ENCODE measurements at places on chromosomes 3 and 15.

GRCh38 chr3:37467761-37468160, 293.4 kb upstream of the LRRFIP2 start:
- no peak for DNase-seq

- DNase-seq: no peak
These were observed 580.3 kb downstream of the MECOM start for GRCh38 chr3:169083163-169083562.

DNA sequence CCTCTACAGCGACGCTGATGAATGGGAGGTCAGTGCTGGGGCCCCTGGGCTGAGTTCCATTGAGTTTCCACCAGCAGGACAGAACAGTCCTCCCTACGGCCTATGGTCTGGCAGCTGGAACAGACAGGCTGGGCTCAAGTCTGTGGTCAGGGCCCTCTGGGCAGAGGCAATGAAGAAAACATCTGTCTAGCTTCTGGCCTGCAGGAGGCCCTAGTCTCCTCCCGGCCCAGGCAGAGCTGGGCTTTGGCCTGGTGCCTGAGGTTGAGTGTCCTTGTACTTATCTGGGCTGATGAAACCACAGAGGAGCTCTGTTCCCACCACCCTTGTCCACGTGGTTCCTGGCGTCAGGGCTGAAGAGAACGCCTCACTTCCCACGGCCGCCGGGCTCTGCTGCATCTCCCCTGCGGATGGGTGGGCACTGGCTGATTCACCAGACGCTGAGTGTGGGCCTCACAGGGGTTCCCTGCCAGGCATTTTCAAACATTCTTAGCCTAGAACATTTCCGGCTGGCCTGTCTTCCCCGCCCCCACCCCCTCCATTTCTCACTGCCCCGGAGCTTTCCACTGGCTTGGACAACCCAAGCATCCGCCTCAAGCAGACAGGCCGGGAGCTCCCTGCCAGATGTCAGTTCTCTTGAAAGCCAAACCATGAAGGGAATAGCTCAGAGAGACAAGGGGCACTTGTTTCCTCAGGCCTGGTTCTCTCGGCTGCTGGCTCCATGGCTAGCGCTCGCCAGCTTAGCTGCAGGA, 20.3 kb downstream of the PPCDC start:
- DNase-seq: peak; percentile 98

DNA sequence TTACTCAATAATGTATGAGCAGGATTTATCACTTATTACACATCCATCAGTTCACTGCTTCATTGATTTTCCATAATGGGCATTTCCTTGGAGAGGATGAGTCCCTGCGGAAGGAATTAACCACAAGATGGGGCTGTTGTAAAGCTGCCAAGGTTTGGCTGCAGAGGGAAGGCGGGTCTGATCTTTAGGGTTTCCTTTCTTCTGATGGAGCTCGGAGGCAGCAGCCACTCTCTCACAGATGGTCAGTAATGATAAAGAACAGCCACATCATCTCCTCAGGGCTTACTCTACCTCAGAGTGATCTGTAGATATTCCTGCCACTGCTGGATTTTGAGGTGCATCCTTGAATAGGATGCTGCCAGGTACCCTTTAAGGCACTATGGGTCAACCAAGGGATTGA, 115.2 kb downstream of the USP13 start:
- DNase-seq: no peak

DNA sequence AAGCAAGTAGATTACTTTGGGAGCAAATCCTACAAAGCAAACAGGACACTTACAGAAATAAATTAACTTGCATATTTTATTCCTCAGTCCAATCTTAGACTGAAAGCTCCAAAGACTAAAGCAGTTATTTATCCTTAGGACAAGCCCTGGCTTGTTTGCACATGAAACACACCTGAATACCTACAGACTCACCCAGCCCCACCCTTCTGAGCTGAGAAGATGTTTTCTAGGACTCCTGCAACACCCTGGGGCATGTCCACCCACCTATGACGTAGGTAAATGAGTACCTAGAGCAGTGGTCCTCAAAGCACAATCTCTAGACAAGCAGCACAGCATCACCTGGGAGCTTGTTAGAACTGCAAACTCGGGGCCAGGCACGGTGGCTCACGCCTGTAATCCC, 80.8 kb downstream of the ANXA2 start:
- DNase-seq: no peak

- no peak for DNase-seq
These were observed 9.9 kb downstream of the DNASE1L3 start for GRCh38 chr3:58200846-58201355.

GRCh38 chr3:67882981-67883380, 228.6 kb upstream of the SUCLG2 start:
- no peak for DNase-seq

- no peak for DNase-seq
These were observed 514 bp downstream of the IGF2BP2 start for GRCh38 chr3:185824051-185825005.

DNA sequence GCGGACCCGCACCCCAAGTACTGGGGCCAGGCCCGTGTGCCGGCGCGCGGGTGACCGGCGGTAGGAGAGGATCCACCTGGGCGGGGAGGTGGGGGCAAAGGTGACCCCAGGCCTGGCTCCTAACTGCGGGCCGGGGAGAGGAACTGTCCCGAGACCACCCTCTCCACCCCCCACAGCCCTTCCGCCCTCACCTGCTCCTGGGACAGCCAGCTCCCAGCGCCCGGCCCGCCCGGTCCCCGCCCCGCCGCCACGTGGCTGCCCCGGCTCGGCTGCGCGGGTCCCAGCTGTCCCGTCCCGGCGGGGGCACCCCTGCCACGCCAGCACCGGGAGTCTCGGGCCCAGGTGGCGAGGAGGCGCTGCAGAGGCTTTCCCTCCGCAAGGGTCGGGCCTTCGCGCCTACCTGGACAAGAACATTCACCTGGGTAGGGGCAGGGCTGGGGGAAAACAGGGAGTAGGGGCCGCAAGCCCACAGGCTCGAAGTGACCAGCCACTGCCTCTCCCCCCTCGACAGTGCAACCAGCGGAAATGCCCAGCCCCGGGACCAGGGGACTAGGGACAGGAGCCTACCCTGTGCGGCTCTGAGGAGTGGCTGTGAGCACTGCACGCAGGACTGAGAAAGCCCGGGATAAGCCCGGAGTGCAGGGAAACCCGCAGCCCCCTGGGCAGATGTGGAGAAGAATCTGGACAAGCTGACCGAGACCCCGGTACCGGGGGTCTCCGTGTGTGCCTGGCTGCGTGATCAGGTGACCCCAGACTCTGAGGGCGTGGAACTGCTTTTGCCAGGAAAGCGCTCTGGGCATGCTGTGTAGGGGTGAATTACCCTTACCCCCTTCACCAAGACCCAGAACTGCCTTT, at the start of gene SLC12A8:
SLC12A8 (minus strand) TSS at position 240 of the 855 bp plus-strand sequence. CDS start 1,399 bp downstream, outside the sequence.
- no peak for DNase-seq

DNA sequence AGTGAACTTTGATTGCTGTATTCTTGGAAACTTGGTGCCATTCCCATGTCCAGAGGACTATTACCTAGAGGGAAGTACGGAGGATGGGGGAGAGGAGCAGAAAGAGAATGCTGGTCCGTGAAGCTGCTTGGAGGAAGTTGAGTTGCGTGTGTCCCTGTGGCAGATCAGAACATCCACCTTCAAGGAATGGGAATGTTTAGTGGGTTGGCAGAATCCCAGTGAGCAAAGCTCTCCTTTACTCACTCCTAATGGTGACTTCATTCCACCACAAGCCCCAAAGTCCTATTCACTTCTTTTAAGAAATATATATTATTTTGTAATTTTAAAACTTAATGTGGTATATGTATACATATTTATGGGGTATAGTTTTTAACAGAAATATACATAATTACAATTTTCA, 247.8 kb upstream of the FEZF2 start:
- no peak for DNase-seq

- no peak for DNase-seq
These were observed 719.3 kb upstream of the SGO1 start for GRCh38 chr3:20905210-20905805.

DNA sequence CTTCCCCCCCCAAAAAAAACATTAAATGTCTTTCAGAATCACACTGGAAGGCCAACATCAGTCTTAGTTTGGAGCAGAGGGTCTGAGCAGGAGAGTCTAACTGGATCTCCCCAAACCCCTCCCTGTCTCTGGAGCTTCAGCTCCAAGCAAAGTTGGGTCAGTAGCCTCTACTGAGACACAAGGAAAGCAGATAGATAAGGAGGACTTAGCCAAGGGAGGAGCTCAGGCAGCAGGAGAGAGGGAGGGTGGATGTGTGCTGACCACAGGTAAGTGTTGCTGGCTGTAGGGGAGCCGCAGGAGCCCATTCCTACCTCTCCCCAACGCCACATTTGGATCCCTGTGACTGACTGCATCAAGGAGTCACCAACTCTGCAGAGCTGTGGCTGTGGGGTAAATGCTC, 7.0 kb downstream of the PLCB2 start:
- DNase-seq: no peak

DNA sequence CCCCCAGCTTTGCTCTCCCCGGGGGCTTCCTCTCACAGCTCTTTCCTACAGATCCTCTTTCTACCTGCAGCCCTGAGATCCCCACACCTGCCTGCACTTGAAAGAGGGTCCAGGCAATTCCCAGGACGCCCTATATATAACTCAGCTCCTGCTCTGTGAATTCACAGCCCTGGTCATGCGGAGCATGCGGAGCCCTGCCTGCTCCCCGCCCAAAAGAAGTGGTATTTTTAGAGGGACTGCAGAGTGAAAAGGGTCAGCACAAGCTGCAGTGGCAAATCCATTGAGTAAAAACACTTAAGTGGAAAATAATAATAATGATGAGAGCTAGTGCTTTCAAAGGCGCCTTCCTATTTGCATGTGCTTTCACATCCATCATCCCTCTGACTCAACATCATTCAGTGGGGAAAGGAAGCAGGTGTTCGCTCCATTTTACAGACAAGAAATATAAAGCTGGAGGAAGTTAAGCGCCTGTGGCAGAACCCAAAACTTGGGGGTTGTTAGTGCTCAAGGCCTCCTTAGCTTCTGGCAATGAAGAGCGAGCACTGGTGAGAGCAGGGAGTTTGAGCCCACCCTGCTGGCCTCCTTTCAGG, 76.3 kb upstream of the LIPC start:
- no peak for DNase-seq

GRCh38 chr3:146929696-146930095, 324.6 kb upstream of the PLSCR5 start:
- no peak for DNase-seq

- DNase-seq: no peak
These were observed 64.0 kb upstream of the CPOX start for GRCh38 chr3:98657457-98657856.

GRCh38 chr3:30227571-30228301, 378.7 kb upstream of the TGFBR2 start:
- peak; percentile 94 for DNase-seq

- no peak for DNase-seq
These were observed 58.4 kb upstream of the ATP2C1 start for GRCh38 chr3:130835483-130835882.

- peak; percentile 72 for DNase-seq
These were observed at the start of gene SPATA12 for GRCh38 chr3:57060089-57060821. SPATA12 (plus strand) TSS chr3:57060664; CDS start chr3:57073695, 13,031 bp downstream.

- no peak for DNase-seq
These were observed at the start of gene CNTN4 for GRCh38 chr3:2098398-2099027. CNTN4 (plus strand) TSS chr3:2098866.

DNA sequence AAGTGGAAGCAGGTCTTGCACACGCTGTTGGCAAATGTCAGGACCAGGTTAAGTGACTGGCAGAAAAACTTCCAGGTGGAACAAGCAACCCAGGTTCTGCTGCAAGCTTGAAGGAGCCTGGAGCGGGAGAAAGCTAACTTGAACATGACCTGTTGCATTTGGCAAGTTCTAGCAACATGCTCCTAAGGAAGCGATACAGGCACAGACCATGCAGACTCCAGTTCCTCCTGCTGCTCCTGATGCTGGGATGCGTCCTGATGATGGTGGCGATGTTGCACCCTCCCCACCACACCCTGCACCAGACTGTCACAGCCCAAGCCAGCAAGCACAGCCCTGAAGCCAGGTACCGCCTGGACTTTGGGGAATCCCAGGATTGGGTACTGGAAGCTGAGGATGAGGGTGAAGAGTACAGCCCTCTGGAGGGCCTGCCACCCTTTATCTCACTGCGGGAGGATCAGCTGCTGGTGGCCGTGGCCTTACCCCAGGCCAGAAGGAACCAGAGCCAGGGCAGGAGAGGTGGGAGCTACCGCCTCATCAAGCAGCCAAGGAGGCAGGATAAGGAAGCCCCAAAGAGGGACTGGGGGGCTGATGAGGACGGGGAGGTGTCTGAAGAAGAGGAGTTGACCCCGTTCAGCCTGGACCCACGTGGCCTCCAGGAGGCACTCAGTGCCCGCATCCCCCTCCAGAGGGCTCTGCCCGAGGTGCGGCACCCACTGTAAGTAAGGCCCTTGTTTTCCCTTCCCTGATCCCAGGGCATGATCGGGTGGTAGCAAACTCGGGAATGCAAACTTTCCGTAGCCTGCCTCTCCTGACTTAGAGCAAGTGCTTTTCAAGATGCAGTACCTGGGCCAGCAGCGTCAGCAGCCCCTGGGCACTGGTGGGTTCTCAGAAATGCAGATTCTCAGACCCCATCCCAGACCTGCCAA, 759 bp downstream of the GALNT15 start:
- DNase-seq: no peak

GRCh38 chr3:145383416-145383815, 777.6 kb downstream of the PLOD2 start:
- no peak for DNase-seq

DNA sequence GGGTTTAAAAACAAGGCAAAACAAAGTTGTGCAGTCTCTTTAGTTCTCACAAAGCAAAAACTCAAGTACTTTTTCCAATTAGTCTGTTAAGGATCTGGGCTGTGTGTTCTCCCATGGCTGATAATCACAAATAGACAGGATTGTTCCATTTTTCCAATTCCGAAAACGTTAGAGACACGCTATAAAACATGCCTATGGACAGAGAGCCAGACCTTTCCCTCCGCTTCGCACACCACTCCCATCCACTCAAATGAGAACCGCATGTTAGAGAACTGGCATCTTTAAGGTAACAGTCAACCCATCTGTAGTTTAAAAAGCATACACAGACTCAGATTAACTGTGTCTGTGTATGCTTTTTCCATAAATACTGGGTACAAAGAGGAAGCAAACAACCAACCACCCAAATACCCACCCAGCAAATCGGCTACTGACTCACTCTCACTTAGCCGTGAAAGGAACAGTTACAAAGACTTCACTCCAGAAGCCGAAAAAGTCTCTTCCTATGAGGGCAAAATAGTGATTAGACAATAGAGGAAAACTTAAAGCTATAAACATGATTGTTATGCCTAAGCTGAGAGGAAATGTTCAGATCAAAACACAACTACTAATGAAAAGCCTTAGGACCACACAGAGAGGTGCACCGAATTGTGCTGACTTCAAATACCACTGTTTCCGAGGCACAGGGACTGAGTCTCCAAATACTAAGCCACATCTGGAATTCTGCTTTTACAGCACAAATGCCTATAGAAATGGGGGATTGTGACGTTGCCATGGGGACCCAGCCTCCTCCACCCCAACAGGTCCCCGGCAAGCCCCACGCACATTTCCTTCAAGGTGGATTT, 36.1 kb downstream of the IL17RD start:
- no peak for DNase-seq

- no peak for DNase-seq
These were observed 11.4 kb downstream of the CLK3 start for GRCh38 chr15:74626752-74627692.

DNA sequence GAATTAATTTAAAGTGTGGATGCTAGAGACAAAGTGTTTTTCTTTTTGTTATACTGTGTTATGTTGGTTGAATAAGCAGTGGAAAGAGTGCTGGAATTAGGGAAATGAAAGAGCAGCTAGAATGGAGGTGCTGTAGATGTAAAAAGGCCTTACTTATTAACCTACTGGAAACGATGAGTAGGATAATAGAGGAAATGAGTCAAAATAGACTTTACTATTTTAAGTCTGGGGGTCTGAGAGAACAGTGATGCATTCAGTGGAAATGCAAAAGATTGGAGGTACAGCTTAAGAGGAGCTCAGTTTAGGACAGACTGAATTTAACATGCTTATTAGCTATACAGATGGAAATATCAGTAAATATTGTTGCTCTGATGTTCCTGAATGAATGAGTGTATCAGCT, 674.0 kb downstream of the OTOL1 start:
- DNase-seq: no peak

Measured in non-pigmented ciliary epithelial cell (primary cell).